Smooth muscle cell of trachea (primary cell): ENCODE measurements at places on chromosomes 1 and 21. TPM values are rescaled to one million over a fixed set of nuclear protein-coding genes. Genes with fewer than 3 reads are reported as not detected.

Gene HSPA6
- total RNA-seq = 4.7 and 6.5 TPM in 2 replicates

Gene HPCA
- not detected in 2 replicates for total RNA-seq

Gene MPL
- total RNA-seq = not detected in 2 replicates

Gene XCL1
- not detected in 2 replicates for total RNA-seq

Gene NTNG1
- total RNA-seq = 5.0 and 11.6 TPM in 2 replicates

Gene UBE2J2
- total RNA-seq = 48.3 and 110 TPM in 2 replicates

Gene MAN1C1
- total RNA-seq = 4.7 and 12.1 TPM in 2 replicates

Gene PTAFR
- under 0.01 and 0.15 TPM in 2 replicates for total RNA-seq

Gene GABPB2
- total RNA-seq = 14.0 and 23.7 TPM in 2 replicates

Gene PTGFR
- 68.3 and 86.8 TPM in 2 replicates for total RNA-seq

Gene OVAAL
- not detected in 2 replicates for total RNA-seq

Gene LCE6A
- total RNA-seq = not detected in 2 replicates

Gene SRP9
- 193 and 397 TPM in 2 replicates for total RNA-seq

Gene DHRS3
- total RNA-seq = 52.5 and 174 TPM in 2 replicates

Gene GUCA2B
- total RNA-seq = not detected in 2 replicates

Gene TDRD10
- 0.17 TPM in 1 of 2 replicates, not detected in the other for total RNA-seq

Gene DENND2D
- total RNA-seq = 3.3 and 22.7 TPM in 2 replicates

Gene ANP32E
- 11.1 and 32.3 TPM in 2 replicates for total RNA-seq

Gene CNKSR1
- 0.17 TPM in 1 of 2 replicates, not detected in the other for total RNA-seq

Gene SLC9C2
- not detected in 2 replicates for total RNA-seq

Gene HSD3B1
- not detected in 2 replicates for total RNA-seq

Gene PIGR
- total RNA-seq = not detected in 2 replicates

Gene NPPA
- not detected in 2 replicates for total RNA-seq

Gene TMPRSS3
- total RNA-seq = not detected in 2 replicates
